ENCODE measurements at places on chromosomes 1 and 21. TPM values are rescaled to one million over a fixed set of nuclear protein-coding genes. Genes with fewer than 3 reads are reported as not detected.

KCNQ4 gene
- 14.1 TPM for total RNA-seq

- no peak for DNase-seq
Observed at GRCh38 chr21:33021150-33021549, 4.6 kb upstream of the OLIG2 start.

GRCh38 chr1:12209495-12209832 lies 20.4 kb upstream of the VPS13D start:
- DNase-seq: no peak

DNA sequence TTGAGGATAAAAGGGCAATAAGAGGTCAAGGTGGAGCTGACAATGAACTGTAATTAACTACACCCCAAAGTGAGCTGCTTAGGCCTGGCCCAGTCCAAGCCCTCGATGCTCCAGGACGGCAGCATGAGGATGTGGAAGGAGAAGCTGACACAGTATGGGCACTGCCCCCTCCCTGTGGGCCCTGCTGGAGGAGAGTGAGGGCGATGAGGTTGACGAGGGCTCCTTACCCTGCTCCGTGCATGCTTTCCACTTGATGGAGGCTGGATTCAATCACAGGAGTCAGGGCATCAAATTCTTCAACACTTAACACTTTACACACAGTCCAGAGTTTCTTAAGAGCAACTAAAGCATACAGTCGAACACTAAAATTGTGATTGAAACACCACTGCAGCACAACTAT lies 32.4 kb downstream of the COA6 start:
- DNase-seq: no peak

S100A12 gene
- not detected for total RNA-seq

DNA sequence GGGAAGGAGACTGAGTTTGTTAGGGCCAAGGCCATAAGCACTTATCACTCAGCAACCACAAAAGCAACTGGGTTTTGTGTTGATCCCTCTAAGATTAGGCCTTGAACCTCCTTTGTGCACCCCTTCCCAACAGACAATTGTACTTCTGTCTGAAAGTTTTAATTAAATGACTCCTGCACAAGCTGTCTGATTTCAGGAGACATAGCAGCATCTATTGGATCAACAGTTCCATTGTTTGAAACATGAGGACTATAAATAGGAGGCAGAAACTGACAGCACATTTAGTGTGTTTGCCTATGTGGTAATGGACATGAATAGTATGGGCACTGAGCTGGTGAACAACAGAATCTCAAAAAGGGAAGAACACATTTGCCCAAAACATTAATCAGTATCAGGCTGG lies 167.3 kb upstream of the KCNJ6 start:
- DNase-seq: no peak

SPRR4 gene
- total RNA-seq: not detected

FCRL1 gene
- not detected for total RNA-seq

- DNase-seq: no peak
Observed at GRCh38 chr1:3018576-3018975, 2.7 kb upstream of the ACTRT2 start.

DNA sequence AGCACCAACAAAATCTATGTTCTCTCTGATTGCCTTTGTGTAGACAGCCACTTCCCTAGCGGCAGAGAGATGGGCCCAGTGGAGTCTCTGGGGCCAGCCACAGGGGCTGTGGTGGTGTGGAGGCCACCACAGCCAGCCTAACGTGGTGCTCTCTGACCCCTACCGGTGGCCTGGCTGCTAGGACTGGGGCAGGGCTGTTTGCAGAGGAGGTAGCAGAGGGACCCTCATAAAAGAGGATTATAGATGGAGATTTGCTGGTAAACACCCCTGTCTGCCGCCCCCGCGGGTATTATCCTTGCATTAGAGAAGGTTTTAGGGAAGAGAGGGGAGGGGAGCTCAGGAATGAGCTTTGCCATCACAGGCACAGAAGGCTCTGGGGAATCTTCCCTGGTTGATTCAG lies 310.3 kb upstream of the VAMP3 start:
- no peak for DNase-seq

CELA3B gene
- not detected for total RNA-seq

- no peak for DNase-seq
Observed at GRCh38 chr1:201774224-201774982, 54.6 kb upstream of the IPO9 start.

CHIT1 gene
- total RNA-seq: 0.17 TPM

GRCh38 chr1:54973205-54973921 lies 7.1 kb upstream of the TMEM61 start:
- DNase-seq: no peak
